Retina (tissue), 1 donor: ENCODE measurements at places on chromosomes 7 and 10.

DNA sequence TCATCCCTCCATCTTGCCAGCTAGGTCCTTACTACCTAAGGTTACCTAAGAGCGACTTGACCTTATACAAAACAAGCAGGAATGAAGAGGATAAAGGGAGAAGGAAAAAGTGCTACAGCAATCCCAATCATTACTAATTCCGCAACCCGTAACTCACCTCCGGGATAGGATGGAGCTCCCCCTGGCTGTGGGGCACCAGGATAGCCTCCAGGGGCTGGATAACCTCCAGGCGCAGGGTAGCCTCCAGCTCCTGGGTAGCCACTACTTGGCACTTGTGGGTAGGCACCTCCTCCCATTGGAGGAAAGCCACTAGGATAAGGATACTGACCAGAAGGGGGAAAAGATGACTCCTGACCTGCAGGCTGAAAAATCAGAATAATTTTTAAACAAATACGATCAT lies 15.8 kb downstream of the ANXA7 start:
- DNase-seq = no peak

- DNase-seq = no peak
These were observed 171.2 kb downstream of the ELMO1 start for GRCh38 chr7:37277513-37277912.

DNA sequence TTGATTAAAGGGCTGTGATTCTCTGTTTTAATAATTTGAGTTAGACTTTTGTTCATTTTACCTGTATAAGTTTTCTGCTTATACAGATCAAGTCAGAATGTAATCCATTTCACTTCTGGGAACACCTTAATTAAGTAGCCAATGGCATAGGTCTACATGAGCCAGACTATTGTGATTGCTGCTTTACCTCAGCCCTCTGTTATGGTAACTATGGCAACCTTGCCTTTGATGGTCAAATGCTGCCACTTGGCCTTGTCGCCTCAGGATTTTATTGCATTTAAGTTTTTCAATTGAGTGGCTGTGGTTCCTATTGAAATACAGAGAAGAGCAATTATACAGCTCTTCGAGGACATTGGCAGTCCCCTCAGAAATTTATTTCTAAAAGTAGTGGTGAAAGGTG lies 64.3 kb upstream of the TMEM106B start:
- no peak for DNase-seq

GRCh38 chr10:60114765-60115586 lies 208.6 kb upstream of the CCDC6 start:
- DNase-seq = no peak

- DNase-seq = no peak
These were observed 214.8 kb downstream of the DGKB start for GRCh38 chr7:14687777-14688176.

DNA sequence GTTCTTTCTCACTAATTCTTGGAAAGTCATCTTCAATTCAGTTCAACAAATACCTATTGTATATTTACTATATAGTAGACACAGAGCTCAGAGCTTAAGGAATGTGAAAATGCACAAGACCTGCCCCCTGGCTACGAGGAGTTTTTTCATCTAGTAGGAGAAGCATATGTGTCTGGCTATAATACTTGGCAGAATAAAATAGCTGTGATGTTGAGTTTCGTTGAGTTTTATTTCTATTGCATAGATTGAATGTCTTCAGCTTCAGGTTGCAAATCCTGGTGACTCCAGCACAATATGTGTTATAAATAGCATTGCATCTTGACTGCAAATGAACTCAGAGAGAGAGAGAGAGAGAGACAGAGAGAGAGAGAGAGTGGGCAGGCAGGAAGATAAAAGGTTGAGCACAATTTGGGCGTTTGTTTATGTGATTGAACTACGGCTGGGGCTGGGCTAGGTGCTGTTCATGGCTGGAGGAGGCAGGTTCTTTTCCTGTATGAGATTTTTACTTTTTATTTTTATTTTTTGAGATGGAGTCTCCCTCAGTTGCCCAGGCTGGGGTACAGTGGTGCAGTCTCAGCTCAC lies 229.6 kb downstream of the GALNT17 start:
- no peak for DNase-seq

- DNase-seq = no peak
These were observed 340.9 kb downstream of the SORCS3 start for GRCh38 chr10:104981995-104982394.

- DNase-seq = no peak
These were observed 161.4 kb downstream of the PRKCQ start for GRCh38 chr10:6418613-6419216.

DNA sequence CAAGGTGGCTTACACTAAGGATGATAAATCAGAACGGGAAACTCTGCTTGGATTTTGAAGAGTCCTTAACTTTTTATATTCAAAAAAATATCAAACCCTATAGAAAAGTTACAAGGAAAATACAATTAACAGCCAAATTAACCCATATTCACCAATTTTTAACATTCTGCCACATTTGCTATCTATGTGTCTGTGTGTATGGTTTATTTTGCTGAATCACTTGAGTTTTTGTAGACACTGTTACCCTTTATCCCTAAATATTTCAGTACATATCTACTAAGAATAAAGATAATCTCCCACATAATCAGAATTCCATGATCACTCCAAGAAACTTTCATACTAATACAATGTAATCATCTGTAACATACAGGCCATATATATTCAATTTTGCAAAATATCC lies 1.2 kb upstream of the SRPK2 start:
- DNase-seq = no peak

- DNase-seq = no peak
These were observed 3.9 kb downstream of the DCLRE1A start for GRCh38 chr10:113849946-113850345.

DNA sequence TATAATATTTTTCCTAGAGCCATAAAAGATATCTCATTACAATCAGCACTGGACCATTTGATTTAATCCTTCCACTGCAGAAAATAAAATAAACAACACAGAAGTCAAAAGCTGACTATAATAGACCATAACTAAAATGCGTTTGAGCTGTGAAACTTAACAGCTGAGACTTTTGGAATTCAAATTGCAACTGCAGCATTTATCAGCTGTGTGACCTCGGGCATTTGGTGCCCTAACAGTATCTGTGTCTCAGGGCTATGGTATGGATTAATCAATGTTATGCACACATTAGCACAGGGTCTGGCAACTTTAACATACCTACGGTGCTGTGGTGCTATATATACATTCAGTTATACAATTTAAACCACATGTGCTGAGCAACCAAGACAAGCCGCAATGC lies 160.1 kb downstream of the COL28A1 start:
- DNase-seq = no peak

DNA sequence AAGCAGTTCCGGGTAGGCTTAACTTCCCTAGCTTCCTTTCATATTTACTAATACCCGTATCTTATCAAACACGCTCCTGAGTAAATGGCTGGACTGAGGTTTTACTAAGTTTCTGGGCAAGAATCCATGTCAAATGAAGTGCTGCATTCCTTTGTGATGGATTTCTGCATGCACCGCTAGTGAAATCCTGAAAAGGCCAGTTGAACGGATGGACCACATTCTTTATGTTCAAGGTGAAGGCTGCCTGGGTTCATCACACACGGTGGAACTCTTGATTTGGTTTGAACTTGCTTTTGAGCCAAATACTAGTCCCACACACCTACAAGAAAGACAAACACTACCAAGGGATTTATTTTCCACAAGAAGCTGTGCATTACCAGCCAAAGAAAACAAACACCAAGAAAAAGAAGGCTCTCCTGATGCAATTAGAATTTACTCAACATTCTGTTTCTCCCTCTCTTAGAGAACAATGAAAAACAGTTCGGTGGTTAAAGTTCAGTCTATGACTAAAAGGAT lies 255.0 kb upstream of the SEMA3C start:
- no peak for DNase-seq

DNA sequence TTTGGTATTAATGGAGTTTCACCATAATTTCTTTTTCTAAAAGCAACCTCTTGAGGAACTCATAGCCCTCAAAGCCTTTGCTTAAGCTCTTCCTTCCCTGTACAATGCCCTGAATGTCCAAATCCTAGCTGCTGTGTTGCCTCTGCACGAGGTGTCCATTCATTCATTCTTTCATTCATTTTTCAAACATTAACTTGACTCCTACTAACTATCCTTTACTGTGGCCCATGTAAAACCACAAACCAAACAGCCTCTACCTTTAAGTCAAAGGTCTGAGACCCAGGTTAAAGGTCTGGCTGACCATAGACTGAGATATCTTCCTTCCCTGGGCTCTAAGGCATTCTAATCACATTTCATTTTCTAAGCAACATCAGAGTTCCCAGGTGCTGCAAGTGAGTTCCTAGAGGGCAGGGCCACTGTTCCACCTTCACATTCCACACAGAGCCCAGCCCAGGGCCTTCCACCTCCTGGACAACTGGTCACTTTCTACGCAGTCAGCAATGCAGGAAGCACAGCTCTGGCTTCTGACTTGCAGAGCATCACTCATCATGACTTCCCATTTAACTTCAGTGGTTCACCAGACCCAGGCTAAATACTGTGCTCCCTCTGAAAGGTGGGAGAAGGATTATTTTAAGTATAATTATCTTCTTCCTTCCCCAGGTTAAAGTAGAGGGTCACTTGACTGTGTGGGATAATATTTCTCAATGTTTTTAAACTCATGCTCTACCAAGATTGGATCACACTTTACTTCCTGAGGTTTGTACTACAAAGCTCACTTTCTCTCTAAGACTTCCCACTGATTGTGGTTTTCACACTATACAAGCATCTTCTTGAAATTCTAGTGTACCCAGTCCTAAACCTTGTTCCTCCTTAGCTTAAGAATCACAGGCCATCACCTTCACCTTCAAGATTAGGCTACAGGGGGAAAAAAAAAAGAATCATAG lies 19.1 kb downstream of the ATXN7L1 start:
- DNase-seq = no peak

DNA sequence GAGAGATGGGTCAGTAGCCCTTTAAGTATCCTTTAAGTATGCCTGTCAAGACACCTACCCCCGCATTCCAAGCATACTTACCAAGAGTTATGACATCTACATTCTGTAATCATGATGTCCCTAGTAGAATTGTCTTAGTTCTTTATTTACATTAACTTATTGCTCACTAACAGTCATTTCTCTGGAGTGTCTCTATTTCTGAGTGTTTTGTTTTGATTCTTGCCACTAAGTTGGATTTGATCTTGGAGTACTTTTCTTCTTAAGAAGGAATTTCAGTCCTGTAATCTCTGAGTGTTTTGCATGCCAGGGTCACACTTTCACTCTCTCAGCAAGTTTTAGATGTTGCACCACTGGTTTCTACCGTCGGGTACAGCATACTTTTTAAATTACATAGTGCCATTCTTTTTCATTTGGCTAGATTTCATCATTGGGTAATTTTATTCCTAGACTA lies 1053.9 kb downstream of the KCNMA1 start:
- DNase-seq = no peak

DNA sequence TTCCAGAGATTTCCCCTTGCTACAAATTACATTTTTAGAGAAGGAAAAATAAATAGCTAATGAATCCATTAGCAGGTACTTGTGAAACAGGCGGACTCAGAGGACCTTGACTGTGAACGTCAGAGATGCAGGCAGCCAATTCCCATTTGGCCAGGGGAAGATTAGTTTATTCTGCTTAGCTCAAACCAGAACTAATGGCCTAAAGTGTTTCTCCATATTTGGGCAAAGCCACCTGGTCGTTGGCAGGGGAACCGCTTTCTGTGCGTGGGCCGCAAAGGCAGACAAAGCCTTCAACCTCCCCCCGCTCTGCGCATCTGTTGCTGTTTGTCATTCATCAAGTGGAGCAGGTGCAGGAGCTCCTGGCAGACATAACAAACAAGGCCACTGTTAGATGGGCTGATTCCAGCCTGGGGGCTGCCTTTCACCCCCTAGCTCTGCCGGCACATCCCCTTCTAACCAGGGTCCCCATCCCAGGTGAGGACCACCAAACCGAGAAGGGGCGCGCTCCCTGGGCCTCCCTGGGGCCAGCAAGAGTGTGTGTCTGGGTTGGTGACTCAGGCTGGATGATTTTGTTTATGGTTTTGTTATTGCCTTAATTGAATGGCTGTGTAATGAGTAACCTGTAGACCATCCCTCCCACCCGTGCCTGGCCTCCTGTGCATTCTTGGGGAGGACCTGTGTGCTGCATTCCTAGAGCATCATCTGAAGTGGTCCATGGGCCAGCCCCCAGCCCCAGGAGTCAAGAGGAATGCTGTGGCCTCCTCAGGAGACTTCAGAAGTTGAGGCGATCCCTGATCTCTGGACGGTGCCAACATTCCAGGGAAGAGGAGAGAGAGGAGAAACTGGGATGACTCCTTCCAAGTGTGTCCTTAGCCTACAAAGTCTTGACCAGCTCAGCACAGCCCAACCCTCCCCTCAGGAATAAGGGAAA lies 14.5 kb upstream of the CPA1 start:
- DNase-seq = peak; percentile 73
